AG09309 (cell line): ENCODE measurements at places on chromosomes 5 and 9.

DNA sequence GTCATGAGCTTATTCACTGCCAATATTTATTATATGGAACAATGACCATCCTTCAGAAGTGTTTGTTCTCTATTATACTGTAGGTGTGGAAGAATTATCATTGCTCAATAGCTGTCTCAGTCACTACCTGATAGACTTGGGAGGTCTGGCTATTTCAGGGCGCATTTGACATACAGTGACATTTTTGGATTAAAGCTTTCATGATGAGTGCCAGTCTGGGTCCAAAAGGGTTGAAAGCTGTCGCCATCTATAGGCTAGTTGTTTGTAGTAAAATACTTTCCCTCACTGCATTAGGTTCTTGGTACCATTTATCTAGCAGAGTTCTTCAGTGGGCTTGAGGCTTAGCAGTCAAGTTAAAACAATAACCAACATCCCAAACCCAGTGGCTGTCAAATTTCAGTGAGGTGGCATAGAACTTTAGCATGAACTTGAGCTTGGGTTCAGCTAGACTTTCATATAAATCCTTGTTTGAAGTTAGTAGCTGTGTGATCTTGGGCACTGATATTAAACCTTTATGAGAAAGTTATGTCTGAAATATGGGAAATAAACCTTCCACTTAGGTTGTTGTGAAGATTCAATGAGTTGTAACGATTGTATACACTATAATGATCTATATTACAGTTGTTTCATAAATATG, 110.5 kb upstream of the CDKN2B start:
- DNase-seq: no peak

DNA sequence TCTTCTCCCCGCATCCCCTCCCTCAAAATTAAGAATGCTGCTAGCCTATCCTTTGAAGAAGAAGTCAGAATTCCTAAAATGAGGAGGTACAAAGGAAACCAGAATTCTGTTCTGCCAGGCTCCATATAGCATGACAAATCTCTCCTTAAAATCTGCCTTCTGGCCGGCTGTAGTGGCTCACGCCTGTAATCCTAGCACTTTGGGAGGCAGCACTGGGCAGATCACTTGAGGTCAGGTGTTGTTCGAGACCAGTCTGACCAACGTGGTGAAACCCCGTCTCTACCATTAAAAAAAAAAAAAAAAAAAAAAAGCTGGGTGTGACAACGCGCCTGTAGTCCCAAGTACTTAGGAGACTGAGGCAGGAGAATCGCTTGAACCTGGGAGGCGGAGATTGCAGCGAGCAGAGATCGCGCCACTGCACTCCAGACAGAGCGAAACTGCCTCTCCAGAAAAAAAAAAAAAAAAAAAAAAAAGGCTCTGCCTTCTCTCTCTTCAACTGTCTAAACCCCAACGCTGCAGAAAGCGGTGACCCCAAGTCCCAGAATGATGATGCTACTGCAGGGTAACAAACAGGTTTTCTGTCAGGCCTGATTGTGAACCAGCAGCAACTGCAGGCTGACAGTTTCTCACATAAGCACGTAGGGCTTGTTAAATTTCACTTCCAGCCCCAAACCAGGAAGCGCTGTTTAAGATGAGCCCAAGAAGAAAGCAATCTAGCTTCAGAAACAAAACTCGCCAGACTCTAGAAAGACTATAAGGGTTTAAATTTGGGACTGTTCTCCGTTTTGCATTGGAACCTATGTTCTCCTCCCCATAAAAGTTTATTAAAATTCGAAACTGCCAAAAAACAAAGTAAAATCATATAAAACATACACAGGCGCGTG, 963 bp upstream of the CAST start:
- no peak for DNase-seq

GRCh38 chr9:83209188-83209731, 146.3 kb upstream of the RASEF start:
- no peak for DNase-seq

DNA sequence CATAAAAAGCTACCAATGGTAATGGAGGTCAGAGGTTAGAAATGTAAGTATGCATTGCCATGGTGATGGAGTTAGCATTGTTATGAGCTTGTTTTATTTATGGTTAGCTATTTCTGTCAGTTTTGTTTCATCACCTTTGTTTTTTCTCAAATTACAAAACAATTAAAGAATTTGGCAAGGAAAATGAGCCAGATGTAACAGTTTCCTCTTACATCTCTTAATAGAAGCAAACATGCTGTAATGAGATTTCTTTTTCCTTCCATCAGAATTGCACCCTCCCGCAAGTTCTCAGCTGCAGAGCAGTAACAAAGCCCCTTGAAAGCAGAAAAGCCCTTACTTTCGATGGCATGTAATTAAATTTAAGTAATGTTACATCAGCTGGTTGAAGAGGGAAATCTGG, 233.0 kb downstream of the SGCD start:
- no peak for DNase-seq

- DNase-seq: no peak
Observed at GRCh38 chr5:181281984-181282316, 21.0 kb upstream of the TRIM52 start.

GRCh38 chr9:105311306-105311705, 66.9 kb downstream of the SLC44A1 start:
- DNase-seq: no peak

GRCh38 chr5:61280205-61280604, 51.9 kb upstream of the ZSWIM6 start:
- DNase-seq: no peak
